Iris pigment epithelial cell (primary cell): ENCODE measurements at places on chromosomes 2 and 18.
A peak's percentile ranks its signal among the peaks of the same experiment; 100 is the strongest.

GRCh38 chr2:188787658-188788240, 186.4 kb upstream of the COL3A1 start:
- DNase-seq = peak; percentile 57

GRCh38 chr2:168439536-168439935, 16.5 kb upstream of the CERS6 start:
- peak; percentile 47 for DNase-seq

GRCh38 chr18:10247742-10248082, 206.7 kb upstream of the APCDD1 start:
- DNase-seq = no peak

DNA sequence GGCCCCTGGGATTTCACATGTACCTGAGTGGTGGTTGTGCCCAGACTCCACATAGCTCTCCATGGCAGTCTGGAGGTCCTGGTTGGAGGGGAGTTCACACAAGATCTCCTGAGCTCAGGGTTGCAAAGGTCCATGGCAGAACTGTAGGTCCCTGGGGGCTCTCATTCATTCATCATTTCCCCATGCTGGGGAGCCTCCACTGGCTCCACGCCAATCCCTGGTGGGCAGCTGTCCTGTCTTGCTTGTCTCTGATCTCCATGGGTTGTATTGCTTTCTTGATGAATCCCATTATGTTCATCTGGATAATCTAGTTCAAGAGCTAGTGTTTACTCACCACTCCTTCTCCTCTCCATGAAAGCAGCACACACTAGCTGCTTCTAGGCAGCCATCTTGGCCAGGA, 42.4 kb downstream of the ZSWIM2 start:
- DNase-seq = no peak

- no peak for DNase-seq
Measured at GRCh38 chr2:168289880-168290279, 42.5 kb upstream of the STK39 start.

GRCh38 chr2:54952425-54952824, 97.8 kb downstream of the RTN4 start:
- DNase-seq = no peak

GRCh38 chr18:32730620-32731091, 42.2 kb downstream of the KLHL14 start:
- peak; percentile 34 for DNase-seq

GRCh38 chr2:237304763-237305514, 109.0 kb downstream of the COL6A3 start:
- peak; percentile 79 for DNase-seq

DNA sequence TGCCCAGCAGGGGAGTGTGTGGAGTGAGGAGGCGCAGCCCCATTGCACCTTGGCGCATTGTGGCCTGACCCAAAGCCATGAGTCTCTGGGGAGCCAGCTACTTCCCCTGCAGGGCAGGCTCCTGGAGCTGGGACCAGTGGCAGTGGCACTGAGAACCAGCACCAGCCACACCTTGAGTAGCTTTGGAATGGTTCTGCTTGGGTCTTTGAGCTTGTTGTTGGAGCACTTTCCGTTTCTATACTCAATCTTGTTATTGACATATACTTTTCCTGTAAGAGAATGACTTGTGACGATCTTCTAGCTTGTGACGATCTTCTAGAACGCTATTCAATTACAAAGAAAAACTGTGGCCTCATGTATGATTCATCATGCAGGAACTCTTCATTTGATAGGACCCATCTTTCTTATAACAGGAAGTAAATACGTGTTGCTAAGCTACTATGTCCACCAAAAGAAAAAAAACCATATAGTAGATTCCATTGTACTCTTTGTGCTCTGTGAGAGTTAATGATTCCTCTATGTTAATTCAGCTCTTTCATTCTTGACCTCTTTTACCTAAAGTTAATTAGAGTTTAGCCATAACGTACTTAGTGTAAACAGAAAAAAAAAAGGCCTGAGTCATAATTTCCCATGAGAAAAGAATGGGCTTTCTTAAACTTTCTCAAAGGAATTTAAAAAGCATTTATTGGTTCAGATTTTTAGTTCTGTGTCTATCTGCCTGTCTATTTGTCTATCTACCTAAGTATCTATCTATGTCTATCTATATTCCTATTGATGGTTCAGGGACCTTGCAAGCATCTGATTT, 113.1 kb downstream of the GATA6 start:
- peak; percentile 97 for DNase-seq

GRCh38 chr18:8116341-8117005, 492.8 kb upstream of the RAB12 start:
- peak; percentile 84 for DNase-seq

GRCh38 chr2:234955971-234956509, 4.2 kb downstream of the SH3BP4 start:
- DNase-seq = no peak

DNA sequence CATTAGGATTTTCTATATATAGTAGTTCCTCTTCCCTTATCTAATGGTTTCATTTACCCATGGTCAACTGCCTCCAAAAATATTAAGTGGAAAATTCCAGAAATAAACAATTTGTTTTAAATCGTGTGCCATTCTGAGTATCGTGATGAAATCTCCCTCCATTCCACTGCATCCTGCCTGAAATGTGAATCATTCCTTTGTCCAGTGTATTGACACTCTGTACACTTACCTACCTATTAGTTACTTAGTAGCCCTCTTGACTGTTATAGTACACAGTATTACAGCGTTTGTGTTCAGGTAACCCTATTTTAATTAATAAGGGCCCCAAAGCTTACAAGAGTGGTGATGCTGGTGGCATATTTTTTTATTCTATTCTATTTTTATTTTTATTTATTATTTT, 26.2 kb downstream of the TAF4B start:
- no peak for DNase-seq

DNA sequence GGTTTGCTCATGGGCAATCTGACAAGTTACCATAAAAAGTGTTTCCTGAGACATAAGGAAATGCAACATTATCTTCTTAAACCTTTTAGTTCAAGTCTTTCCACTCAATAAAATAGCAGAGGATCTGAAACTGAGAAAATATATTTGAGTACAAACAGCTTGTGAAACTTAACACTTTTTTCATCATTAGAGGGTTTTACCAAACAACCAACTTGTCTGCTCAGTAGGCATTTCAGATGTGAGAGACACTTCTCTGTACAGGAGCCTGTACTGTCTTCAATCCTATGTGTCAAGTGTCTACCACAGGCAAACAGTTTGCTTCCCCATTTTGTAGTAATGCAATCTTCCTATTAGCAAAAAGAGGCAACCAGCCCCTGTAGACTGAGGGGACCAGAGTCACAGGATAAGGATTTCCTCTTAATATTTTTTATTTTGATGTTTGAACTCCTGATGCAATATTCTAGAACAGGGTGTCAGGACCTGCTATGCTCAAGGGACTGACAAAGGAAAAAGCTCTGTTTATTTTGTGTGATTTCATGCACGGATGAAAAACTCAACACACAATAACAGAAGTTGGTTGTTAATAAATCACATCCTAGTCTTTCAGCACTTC, 159.1 kb upstream of the LHCGR start:
- DNase-seq = no peak

DNA sequence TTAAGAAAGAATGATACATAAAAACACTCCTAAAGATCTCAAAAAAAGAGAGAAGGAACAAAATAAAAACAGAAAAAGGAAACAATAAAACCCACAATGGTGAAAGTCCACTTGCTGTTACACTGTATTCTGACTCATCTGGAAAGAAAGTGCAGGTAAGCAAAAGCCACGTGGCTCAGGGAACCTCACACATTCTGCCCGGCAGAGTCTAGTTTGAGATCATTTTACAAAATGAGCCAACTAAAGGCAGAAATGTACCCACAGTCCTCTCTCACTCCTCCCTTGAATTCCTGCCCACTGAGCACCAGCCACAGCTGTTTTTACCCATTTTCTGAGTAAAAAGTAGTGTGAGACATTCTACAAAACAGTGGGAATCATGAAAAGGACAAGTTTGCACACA, 10.0 kb downstream of the KCNH7 start:
- no peak for DNase-seq

- DNase-seq = peak; percentile 56
Measured at GRCh38 chr2:19762142-19762541, 139.6 kb downstream of the TTC32 start.

DNA sequence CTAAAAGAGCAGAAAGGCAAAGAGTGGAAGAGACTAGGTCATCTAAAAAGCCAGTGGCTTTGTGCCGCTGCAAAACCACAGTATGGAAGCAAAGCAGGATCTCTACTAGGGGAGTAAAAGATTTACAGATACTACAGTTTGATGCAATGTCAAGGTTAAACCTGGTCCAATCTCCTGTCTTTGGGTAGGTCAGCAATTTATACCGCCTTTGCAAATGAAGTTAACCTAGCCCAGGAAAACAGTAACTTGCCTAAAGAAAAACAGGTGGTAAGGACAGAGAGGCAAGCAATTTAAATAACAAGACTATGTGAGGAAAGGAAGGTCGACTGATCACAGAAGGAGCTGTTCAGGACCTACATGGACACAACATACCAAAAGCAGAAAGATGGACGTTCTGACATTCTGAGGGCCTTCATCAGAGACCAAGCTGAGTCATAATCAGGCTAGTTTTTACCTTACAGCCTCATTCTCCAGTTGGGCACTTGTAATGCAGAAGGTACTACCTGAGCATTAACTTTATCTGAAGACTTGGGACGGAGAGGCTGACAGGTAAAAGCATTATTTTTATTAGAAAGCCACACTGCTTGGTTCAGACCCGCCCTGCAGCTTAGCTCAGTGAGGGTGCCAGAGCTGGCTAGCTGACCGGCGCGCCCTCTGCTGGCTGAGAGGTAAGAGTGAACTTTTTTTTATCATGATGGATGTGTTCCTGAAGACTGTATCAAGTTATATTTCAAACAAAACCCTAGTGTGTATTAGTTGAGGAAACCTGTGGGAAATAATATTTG, 15.9 kb downstream of the CDKL4 start:
- peak; percentile 78 for DNase-seq

DNA sequence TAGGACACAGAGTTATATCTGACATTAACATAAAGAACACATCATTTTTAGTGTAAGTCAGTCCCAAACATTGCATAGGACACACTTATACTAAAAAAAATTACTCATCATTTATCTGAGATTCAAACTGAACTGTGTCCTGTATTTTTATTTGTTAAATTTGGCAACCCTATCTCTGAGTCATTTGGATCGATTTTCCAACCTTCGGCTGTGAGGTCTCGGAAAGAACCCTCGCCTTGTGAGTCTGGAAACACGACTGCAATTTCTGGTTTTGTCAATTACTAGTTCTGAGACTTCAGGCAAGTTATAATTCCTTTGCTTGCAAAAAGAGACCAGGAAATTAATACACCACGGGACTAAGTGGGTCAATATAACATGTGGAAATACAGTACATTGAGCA, 14.0 kb downstream of the ATP8B1 start:
- peak; percentile 66 for DNase-seq

GRCh38 chr2:99420751-99421299, 69.0 kb downstream of the REV1 start:
- peak; percentile 66 for DNase-seq

GRCh38 chr2:186734957-186735734, 41.3 kb downstream of the FAM171B start:
- no peak for DNase-seq

- DNase-seq = peak; percentile 93
Measured at GRCh38 chr2:219125225-219125885, 35.3 kb downstream of the NHEJ1 start.

DNA sequence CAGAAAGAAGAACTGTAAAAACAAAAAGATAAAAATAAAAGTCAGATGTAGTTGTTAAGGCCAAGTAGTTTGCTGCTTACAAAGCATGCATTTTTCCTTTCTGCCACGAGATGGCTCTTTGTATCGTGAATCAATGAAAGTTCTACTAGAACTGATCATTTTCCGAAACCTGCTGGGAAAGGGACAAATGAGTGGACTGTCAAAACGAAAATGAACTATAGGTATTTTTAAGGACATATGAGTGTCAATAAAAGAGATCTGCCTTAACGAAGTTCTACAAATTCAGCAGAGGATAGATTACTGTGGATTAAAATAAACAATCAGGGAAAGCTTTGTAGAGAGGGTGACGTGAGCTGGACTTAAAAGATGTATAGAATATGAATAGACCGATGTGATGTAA, 15.0 kb upstream of the ELOA2 start:
- peak; percentile 66 for DNase-seq

DNA sequence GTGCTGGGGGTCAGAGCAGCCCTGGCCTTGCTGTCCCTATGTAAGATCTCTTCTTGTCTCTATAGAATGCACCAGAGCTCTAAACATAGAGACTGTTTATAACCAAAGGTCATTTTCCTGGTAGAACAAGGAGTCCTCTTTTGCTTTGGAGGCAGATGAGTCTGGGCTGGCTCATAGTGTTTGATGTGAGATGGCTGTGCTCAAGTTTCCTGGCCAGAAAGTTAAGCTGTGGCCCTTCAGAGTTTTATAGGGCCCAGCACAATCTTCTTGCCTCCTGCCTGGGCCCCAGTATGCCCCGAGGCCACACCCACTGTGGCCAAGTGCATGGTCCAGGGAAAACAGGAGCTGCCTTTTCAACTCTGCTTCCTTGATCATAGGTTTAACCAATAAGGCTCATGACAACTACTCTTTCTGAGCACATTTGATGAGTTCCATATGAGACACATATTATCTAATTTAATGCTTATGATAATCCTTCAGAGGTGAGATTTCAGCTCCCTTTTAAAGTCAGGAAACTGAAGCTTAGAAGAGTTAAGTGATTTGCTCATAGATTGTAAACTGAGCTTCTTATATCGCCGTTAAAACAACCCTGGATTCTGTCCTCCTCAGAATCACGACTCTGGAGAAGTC, 66.3 kb downstream of the MYCN start:
- no peak for DNase-seq

DNA sequence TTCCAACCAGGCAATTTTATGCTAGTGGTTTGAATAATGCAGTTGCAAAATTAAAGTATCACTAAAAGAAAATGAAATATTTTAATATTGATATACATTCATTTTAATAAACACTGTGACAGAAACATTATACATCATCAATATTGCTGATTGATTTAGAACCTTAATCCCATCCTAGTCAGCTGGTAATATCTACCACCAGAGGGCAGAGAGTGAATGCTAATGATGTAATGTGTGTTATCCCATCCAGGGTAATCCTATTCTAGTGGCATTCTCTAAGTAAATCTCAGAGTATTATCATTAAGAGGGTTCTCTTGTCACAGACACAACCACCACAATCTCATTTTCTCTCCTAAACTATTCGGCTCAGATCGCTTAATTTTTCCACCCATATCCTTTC, 477.4 kb downstream of the CPS1 start:
- peak; percentile 16 for DNase-seq
